EL (cell line): ENCODE measurements at places on chromosomes 2 and 18.
A peak's percentile ranks its signal among the peaks of the same experiment; 100 is the strongest.

- DNase-seq = no peak
Measured at GRCh38 chr18:45687621-45688020, 36.4 kb upstream of the SLC14A1 start.

- DNase-seq = no peak
Measured at GRCh38 chr2:239758279-239758877, 266.8 kb downstream of the NDUFA10 start.

DNA sequence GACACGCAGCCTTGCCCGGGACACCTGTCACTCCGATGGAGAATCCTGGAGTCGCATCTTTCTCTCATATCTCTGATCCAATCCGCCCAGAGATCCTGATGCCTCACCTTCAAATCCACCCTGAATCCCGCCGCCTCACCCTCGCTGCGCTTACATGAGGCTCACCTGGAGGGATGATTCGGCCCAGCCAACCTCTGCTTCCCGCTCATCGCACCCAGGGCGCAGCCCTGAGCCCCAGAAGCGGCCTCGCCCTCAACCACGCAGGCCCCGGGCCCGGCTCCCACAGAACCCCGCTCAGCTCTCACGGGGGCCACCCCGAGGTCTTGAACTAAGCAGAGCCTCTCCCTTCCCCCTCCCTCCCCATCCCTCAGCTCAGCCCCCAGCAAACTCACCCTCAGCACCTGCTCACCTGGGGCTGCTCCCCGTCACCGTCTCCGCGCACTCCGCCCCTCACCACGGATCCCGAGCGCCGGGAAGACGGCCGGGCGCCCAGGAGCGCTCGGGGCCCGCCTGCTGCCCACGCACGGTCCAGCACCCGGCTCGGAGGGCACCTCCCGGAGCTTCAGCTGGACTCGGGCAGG lies 160.0 kb downstream of the NDUFA10 start:
- no peak for DNase-seq

DNA sequence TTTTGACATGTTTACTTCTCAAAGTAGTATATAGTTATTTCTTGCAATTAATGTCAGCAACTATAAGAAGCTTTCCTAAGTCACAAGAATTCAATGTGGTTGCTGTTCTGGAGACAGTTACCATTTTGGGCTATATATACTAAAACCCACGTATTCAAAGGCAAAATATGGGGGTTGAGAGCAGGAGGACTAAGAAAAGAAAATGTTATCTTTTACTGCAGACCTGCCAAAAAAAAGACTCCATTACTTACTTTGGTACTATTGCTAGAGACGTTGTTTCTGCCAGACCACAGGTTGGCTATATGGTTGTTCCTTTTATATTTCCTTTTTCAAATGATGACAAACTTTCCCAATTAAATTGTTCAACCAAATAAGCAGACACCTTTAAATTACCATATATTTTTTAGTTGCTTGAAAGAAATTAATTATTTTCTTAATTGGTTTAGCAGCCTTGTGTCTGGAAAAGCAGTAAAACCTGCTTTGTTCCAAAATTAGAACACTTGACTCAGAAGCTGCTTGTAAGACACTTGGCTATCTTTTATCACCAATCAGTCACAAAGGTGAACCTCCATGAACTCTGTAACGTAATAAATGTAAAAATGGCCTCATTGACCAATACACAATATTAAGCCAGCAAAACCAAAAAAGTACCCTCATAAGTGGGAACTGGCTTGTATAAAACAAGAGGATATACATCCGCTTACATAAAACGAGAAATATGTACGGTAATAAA lies 8.2 kb upstream of the OSGEPL1 start:
- DNase-seq = no peak

GRCh38 chr2:58740426-58740825 lies 499.3 kb upstream of the FANCL start:
- DNase-seq = no peak

DNA sequence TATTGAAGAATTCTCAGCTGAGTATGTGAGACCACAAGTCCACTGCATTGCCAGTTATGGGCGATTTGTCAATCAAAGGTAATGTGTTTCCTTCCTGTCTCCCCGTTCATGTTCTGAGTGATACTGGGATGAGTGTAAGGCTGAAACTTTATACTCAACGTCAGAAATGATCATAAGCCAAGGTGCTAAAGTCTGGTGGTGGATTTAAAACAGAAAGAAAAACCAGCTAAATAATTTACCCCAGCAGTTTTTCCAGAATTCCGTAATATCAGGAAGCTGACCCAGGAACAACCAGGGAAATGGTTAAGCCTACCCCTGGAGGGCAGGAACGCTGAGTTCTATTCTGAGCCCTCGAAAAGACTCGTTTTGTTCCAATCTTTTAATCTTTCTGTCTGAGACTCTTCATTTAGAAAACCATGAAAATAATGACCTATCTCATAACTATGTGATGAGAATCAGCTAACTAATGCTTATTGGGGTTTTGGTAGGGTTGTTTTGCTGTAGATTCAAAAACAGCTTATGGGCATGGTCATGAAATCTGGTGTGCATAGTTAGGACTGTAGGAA lies 149.6 kb downstream of the LAMA3 start:
- peak; percentile 80 for DNase-seq

DNA sequence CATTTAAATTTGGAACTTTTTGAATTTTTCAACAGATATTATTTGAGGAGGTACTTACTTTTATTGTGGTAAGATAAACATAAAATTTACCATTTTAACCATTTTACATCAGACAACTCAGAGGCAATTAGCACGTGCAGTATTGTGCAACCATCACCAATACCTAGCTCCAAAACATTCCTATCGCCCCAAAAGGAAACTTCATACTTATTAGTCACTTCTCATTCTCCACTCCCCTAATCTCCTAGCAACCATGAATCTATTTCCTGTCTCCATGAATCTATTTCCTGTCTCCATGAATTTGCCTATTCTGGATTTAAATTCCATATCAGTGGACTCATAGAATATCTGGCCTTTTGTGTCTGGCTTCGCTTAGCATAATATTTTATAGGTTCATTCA lies 69.9 kb upstream of the FAM136A start:
- DNase-seq = peak; percentile 86

- DNase-seq = no peak
Measured at GRCh38 chr2:139790807-139791752, 1010.9 kb upstream of the NXPH2 start.

DNA sequence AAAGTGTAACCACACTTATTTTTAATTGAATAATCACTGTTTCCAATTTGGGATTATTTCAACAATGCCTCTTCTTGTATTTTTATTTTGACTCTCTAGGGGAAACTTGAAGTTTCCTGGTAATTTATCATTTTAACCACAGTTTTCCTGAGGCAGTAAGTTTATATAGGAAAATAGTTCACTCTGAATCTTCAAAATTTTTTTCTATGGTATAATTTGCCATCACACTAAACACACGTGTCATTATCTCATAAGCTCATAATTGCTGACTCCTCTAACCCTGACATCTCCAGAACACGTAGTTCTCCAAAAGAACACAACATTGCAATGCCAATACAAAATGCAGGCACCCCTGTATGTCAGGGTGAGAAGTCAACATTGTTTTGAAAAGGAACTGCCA lies 102.2 kb upstream of the FZD7 start:
- no peak for DNase-seq

DNA sequence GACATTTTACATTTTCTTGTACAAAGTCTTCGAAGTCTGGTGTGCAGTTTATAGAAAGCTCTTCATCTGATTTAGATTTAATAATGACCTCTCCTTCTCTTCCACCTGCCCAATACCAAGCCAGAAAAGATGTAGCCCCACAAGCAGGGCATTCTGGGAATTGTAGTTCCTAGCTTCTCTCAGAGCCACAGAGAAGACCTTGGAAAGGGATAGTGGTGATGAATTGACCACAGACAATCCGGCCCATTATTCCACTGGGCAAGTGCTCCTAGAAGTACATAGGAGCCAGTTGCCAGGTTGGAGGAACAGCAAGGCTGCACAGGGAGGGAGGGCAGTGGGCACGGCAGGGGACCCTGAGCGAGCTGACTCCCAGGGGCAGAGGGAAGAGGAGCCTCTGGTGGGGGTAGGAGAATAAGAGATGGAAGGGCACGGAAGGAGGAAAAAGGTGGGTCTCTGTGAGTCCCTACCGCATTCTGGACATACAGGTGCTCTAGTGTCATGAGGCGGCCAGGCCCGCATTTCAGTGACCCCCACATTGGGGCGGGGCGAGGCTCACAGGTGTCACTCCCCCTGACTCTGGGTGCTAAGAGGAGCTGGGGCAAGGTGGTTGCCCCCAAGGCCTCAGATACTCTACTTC lies 152.5 kb upstream of the HAAO start:
- DNase-seq = peak; percentile 45
